ENCODE measurements at places on chromosomes 5 and 9.

DNA sequence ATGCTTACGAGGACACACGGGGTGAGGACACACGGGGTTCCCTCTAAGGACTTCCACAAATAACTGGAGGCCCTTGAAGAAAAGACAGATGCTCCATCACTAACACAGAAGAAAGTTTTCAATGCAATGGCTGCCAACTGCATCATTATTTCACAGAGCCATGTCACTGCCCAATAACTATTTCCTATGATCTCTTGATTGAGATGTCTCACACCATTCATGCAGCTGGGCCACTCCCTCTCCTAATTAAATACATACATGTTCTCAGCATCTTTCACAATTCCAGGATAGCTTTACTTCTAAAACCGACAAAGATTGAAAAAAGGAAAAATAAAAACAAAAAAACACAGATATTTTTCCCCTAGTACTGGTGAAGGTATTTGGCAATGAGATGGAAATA lies 650.8 kb downstream of the SEMA5A start:
- no peak for DNase-seq

DNA sequence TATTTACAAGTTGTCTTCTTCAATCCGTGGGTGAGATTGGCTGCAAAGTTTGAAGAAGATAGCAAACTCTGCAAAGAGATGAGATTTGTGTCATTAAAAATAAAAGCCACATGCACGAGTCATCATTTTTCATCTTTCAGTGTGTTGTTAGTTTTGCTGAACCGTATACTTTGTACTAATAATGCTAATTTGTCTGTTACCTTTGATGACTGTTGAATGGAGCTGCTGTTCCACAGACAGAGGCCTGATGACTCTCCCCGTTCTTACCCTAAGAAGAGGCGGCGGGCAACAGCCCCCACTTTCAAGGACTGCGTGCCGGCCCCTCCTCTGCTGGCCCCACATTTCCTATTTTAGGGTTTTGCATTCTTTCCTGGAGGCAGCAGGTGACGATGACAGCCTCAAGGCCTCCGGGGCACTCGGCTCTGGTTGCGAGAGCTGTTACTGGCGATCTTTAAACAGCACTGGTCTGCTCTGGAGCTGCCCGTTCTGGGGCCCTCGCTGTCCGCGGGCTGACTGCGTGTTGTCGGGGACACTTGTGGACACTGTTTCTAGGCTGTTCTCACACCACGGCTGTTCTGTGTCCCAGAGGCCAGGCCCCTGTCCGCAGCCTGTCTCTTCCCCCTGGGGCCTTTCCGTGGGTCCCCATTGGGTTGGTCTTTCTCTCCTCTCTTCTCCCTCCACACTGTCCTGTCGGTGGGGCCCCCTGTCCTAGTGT lies 35.1 kb downstream of the NDUFS6 start:
- no peak for DNase-seq

DNA sequence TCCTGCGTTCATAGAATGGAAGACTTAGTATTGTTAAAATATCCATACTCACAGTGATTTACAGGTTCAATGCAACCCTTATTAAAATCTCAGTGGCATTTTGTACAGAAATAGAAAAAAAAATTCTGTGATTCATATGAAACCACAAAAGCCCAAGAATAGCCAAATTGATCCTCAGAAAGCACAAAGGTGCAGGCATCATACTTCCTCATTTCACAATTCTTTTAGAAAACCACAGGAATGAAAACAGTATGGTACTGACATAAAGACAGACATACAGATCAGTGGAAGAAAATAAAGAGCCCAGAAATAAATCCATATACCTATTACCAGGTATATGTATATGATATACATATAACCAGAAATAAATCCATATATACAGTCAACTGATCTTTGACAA lies 86.8 kb upstream of the MEGF10 start:
- no peak for DNase-seq

DNA sequence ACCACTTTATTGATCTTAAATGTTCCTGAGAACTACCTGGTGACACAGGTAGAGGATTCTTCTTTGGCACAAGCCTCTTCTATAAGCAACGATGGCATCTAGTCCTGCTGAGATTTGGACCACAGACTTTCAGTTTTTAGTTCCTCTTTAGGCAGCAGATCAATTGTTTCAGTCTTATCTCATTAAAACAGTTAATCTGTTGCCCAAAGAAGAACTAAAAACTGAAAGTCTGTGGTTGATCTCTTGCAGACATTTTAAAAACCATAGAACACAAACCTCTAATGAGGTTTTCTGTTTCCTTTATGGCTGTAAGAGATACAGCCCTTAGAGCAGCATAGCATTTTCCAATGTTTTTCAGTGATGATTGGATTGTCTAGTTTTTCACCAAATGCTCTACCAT lies 480.9 kb downstream of the MTRR start:
- no peak for DNase-seq

GRCh38 chr5:191036-191948 lies at the start of gene LRRC14B:
Gene LRRC14B, plus strand, starts transcription at chr5:191495. Its CDS starts 44 bp downstream, at chr5:191539.
- peak; percentile 71 for DNase-seq

- no peak for DNase-seq
Observed at GRCh38 chr9:128415281-128415680, 5.4 kb upstream of the CERCAM start.

DNA sequence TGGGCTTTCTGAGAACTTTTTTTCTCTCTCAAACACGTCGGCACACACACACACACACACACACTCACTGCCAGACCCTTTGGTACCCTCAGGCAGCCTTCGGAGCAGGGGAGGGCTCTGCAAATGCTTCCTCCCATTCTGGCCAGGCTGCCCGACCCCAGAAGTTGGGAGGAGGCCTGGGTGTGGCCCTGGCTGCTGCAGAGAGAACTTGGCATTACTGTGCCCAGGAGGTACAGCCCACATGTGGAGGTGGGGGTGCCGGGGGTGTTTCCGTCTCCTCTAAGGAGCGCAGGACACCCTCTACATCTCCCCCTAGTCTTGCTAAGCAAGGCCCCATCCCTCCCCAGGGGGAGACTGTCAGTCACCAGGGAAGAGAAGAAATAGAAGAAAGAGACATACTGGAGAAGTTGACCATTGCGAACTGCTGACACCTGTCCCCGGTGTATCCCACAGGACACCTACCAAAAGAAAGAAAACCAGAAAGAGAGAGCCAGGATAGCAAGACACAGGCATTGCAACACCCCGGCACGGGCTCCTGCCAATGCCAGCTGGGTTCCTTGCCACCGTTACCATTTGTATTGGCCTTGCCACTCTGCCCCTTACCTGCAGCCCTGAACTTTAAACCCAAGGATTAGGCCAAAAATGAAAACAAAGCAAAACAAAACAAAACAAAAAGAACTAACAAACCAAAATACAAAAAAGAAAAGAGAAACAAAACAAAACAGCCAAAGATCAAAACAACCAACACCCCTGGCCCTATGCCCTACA lies 69.3 kb downstream of the PSD2 start:
- DNase-seq, result peak; percentile 4

DNA sequence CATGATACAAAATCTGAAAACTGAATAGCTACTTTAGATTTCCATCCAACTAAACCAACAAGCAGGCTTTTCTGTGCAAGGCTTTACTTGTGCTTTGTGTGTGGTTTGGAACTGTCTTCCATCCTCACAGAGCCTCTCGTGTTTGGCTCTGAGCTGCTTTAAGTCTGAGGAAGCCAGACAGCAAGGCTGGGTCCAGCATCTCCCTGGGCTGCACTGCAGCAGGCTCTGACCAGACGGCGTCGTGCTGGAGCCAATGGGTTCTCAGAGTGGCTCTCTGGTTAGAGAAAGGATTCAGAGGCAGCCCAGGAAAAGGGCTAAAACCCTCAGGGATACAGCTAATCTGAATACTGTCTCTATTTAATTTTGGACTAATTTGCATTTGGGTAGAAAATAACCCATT lies 207.9 kb upstream of the EFNA5 start:
- DNase-seq, result no peak

DNA sequence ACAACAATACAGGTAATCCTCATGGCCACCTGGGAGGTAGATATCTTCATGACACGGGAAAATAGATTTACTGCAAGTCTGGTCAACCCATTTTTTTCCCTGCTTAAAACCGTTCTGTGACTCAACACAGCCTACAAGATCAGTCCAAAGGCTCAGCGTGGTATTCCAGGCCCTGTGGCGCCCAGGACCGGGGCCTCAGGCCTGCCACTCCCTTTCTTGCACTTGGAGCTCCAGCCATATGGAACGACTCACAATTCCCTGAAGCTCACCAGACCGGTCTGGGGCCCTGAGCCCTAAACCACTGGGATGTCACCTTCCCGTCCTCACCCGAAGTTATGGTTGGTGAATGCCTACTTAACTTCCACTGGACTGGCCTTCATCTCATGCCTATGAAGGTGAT lies 6.5 kb upstream of the MLANA start:
- DNase-seq, result no peak

DNA sequence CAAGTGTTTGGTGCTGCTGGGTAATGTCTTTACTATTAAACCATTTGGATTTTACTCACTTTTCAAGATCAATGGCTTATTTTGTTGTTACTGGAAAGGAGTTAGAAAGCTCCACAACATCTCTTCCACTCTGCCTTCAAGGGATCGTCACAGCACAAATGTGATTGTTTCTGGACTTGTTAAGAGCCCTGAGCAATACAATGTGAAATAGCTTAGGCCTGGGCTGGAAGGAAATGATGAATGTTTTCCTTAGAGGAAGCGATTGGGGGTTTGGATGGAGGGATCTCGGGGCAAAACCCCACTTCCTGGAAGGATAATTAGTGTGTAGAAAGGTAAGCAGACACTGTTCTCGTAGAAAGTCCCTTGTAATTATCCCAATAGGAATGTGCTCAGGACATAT lies 59.3 kb upstream of the MYO10 start:
- no peak for DNase-seq

DNA sequence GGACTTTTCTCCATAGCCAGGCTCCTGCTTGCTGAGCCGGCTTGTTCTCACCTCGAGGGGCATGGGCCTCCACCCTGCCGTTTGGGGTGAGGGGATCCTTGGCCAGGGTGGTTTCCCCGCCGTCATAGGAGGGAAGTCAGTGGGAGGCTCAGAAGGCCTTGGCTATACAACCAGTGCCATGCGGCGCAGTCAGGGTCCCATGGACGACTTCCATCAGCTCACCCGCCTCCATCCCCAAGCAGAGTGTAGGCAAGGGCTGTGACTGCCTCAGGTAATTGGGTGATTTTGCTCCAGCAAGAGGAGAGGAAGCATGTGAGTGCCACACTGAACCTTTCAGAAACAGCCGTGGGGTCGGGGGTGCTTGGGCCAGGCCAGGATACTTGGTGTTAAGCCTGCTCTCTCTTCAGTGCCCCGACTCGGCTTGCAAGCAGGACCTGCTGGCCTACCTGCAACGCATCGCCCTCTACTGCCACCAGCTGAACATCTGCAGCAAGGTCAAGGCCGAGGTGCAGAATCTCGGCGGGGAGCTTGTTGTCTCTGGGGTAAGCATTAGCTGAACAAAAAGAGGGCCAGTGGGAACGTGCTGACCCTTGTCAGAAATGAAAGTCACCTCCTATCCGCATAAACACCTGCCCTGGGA lies 57.2 kb upstream of the LRRTM2 start:
- DNase-seq, result no peak

- no peak for DNase-seq
Observed at GRCh38 chr9:135086597-135087488, 625 bp upstream of the OLFM1 start.

GRCh38 chr9:85290019-85290418 lies 451.7 kb downstream of the AGTPBP1 start:
- DNase-seq, result no peak

DNA sequence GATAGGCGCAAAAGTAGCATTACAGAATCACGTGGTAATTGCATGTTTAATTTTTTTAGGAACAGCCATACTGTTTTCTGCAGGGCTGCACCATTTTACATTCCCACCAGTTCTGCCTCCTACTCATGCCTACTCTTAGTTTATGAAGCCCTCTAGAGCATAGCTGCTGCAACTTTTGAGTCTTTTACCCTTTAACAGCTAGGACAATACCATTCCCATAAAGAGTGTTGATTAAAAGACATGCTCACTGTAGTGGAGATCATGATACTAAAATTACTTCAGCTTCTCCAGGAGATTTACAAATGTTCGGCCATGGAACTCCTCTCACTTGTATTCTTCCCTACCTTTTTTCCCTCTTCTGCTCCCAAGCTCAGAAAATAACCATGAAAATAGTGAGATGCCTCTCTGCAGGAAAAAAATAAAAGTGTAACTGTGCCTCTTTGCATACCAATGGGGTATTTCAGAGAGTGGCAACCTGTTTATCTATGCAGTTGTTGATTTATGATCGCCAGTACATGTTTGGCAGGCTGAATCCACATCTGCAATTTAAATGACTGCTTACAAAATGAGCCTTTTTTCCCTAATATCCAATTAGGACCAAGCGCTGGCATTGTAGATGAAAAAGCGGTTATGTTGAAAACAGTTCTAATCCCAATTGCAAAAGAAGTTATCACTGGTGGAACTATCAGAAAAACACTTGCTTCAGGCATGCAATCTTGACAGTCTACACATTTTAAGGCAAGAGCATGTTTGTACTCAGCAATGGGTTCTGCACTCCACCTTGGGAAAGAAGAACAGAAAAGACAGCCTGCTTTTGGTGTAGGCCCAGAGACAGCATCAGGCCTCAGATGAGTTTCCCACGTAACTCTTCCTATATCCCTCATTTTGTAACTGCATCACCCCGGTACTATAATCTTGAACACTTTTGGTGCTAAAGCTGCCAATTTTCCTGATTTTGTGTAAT lies 131.1 kb downstream of the ADAMTSL1 start:
- DNase-seq, result no peak

GRCh38 chr9:16871336-16872151 lies 1.1 kb upstream of the BNC2 start:
- peak; percentile 61 for DNase-seq

GRCh38 chr5:96288166-96288844 lies 144.7 kb downstream of the PCSK1 start:
- DNase-seq, result no peak

- DNase-seq, result peak; percentile 10
Observed at GRCh38 chr5:179337796-179338676, 7.2 kb downstream of the ADAMTS2 start.

DNA sequence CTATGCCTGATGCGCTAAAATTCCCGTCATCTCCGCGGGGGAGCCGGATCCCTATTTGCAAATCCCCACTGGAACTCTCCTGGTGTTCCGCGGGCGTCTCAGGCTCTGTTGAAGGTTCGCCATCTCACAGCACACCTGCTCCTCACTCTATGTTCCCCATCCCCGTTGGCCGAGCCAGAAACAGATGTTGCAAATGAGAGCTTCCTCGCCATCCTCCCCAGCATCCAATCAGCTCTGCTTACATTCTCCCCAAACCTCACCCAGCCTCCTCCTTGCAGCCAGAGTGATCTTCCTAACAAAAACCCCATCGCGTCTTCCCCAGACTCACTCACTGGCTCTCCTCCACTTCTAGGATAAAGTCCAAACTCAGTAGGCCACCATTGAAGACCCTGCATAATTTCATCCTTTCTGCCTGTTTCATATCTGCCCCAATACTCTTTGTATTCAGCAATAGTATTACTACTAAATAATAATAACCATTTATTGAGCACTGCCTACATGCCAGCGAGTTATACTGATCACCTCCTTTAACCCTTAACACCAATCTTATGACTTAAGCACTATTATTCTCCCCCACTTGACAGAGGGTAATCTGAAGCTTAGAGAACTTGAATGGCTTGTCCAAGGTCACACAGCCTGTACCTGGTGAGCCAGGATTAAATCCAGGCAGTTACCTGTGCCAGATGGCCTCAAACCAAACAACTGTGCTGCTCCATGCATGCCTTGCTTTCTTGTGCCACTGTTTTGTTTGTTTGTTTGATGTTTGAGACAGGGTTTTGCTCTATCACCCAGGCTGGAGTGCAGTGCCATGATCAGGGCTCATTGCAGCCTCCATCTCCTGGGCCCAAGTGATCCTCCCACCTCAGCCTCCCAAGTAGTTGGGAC lies 14.0 kb downstream of the AQP7 start:
- DNase-seq, result no peak

GRCh38 chr9:80383331-80383730 lies 811.6 kb downstream of the TLE4 start:
- no peak for DNase-seq
